HS-27A (cell line): ENCODE measurements at places on chromosomes 7 and 10.
A peak's percentile ranks its signal among the peaks of the same experiment; 100 is the strongest.

DNA sequence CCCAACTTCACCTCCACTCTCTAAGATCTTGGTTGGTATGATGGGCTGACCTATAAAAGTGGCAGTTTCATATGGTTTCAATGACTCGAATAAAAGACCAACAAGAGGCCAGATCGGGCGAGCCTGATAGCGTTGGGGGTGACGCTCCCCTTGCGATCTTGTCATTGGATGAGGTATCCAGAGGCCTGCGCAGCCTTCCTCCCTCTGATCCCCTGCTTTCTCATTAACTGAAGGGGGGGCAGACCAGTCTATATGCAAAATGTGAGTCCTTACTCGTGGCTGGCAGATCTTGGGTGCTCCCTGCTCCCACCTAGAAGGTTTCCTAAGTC, 937 bp upstream of the COBL start:
- DNase-seq = no peak

- no peak for DNase-seq
These were observed 536 bp downstream of the C10orf105 start for GRCh38 chr10:71719042-71719441.

- DNase-seq = no peak
These were observed 130.3 kb upstream of the POT1 start for GRCh38 chr7:125059861-125060456.

GRCh38 chr7:2072042-2072441, 160.7 kb downstream of the MAD1L1 start:
- DNase-seq = no peak

DNA sequence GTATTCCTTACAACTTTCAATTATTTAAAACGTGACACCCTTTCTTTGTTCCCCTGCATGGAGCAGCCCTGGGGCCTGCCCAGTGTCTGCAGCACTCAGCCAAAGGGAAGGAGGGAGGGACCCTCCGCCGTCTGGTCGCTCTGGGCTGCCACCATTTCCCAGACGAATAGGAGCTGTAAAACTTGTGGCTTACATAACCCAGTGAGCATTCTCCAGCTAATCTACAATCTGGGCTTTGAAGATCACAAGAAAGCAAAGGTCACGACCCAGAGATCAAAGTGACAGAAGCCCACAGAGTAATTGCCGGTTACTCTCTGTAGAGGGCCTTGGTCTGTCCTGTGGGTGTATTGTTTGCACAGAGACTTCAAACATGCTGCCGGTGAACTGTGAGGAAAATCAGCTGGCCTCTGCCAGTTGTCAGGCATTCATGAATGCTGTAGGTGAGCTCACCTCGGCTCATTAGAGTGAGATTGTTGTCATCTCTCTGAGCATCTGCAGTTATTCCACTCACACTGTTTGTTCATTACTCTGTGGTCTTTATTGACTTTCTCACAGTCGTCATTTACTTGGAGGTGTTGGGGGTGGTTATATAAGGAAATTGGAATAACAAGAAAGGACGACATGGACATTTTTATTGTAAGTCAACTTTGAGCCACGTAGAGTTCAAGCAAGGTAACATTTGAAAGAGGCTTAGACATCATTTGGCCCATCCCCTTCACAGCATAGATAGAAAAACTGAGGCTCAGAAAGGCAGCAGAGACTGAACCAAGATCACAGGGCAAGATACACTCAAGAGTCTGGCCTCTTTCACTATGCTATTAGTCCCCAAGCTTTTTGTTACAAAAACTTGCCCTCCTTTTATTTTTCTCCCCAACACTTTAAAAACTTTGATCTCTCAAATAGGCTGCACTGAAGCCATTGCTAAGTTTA, 619.8 kb downstream of the LRMDA start:
- DNase-seq = no peak

DNA sequence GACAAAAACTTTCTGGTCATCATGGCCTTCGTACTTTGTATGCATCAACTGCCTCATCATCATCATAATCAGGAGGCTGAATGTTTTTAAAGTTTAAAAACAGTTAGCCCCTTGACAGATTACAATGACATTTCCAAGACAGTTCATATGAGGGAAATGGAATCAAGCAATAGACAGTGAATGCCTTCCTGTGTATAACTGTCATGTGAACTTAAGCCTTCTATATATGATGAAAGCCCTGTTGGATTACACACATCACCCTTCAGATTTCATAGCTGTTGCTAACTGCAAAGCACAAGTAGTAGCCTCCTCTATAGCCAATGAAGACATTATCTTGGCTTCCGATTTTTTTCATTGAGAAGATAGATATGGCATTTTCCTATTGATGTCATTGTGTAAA, 154.0 kb downstream of the PLXDC2 start:
- no peak for DNase-seq

DNA sequence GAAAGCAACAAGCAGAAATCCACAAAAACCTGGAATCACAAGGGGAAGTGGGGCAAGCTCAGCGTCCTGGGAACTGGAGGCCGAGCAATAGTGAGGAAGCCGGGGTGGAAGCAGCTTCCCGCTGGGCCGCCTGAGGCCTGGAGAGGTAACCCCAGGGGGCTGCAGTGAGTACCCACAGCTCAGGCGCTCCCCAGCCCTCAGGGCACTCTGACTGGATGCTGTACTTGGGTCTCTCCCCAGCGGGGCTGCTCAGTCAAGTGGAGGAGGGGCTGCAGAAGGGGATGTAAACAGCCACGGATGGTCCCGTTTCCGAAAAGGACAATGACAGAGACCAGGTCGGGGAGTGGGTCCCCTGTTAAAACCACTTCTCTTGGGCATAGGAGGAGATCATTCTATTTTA, 50.3 kb downstream of the SLIT1 start:
- DNase-seq = no peak

GRCh38 chr10:67763499-67764011, 67.6 kb upstream of the CTNNA3 start:
- DNase-seq = peak; percentile 42

DNA sequence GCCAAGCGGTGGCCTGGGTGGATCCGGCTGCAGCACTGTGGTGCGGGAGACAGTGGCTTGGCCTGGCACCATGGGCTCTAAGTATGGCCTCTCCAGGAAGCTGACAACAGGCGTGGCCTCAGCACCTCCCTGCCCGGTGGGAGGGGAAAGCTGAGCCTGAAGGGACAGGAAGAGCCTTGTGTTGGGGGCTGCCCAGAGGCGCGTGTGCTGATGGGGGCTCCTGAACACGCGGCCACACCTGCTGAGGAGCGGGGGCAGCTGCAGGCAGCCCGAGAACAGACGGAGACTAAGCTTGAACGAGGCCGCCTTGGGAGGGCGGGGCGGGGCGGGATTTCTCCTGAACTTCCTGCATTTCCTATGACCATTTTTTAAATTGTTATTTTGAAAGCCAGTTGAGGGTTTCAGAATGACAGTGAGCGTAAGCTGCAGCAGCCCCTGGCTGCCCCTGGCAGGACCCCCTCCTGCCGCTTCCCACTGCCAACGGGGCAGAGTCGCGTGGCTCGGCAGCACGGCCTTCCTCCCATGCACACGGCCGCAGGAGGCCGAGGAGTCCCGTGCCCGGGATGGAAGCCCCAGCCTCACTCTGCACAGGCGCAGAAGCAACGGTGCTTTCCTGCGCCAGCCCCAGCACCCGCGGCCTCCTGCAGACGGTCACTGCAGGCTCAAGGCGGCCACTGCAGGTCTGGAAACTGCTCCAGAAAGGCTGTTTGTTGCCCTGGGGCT, 43.2 kb downstream of the DPYSL4 start:
- DNase-seq = no peak

DNA sequence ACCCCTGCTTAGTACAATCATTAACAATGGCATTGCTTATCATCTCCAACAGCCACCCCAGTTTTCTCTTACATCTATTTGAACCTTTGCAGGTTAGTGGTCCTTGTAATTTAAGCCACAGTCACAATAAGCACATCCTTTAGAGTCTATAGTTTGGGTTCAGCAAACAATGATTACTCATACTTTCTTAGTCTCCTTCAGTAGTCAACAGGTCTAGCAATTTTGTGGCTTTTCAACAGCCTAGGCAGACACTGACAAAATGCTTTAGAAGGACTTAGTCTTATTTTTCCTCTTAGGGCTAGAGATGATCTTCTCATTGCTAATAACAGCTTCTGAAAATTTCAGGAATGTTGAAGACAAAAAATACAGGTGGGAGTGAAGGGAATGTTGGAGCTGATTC, 32.3 kb upstream of the FAM204A start:
- DNase-seq = peak; percentile 1

DNA sequence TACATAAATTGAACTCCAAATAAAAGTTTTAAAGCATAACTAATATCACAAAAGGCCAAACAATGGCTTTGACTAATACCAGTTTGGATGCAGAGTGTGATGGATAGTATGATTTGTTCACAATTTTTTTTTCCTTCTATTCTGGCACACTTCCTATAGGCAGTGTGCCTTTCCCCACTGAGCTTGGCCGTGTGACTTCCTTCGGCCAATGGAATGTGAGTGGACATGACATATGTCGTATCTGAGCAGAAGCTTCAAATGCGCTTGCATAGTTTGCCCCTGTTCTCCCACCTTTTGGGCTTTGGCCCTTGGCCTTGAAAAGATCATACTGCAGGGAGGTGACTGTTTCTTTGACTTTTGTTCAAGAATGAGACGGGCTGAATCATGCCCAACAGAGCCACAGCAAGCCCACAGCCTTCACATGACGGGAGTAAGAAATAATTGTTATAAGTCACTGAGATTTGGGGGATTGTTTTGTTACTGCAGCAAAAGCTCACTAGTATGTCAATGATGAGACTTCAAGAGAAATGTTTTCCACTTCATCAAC, 279.9 kb upstream of the NEBL start:
- DNase-seq = no peak

DNA sequence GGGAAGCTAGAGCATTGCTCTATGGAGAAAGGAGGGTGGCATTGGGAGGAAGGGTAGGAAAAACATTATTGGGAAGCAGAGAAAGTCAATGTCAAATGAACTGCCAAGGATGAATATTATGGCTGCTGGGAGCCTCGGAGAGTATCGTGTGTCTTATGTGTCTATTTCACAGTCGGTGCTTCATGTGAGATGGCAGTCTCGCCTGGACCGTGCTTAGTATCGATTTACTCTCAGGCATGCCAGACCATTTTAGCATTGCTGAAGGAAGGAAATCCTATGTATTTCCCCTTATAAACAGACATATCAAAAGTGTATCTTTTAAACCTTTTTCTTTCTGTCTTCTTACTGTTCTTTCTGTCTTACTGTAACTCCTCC, 612.6 kb downstream of the AUTS2 start:
- no peak for DNase-seq

GRCh38 chr10:133166828-133167692, 7.0 kb downstream of the KNDC1 start:
- DNase-seq = no peak
